ENCODE measurements at places on chromosomes 5 and 9.
A peak's percentile ranks its signal among the peaks of the same experiment; 100 is the strongest.

DNA sequence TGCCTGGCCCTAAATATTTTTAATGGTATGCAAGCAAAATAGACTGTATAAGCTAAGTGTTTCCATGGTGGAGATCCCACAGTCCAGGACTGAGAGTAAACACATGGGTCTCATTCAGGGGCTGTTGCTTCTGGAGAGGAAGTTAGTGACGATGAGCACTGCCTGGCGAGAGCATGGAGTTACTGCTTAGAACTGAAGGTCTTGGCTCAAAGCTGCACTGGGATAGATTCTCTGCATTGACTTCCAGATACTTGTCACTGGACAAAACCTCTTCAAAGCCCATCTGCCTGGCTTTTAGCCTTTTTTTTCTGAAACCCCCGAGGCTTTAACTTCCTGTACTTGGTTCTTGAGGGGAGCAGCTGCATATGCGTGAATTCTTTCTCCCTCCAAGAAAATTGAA lies 39.2 kb downstream of the GPR107 start:
- no peak for DNase-seq

- no peak for DNase-seq
These were observed 507.9 kb upstream of the DAP start for GRCh38 chr5:11268891-11269290.

DNA sequence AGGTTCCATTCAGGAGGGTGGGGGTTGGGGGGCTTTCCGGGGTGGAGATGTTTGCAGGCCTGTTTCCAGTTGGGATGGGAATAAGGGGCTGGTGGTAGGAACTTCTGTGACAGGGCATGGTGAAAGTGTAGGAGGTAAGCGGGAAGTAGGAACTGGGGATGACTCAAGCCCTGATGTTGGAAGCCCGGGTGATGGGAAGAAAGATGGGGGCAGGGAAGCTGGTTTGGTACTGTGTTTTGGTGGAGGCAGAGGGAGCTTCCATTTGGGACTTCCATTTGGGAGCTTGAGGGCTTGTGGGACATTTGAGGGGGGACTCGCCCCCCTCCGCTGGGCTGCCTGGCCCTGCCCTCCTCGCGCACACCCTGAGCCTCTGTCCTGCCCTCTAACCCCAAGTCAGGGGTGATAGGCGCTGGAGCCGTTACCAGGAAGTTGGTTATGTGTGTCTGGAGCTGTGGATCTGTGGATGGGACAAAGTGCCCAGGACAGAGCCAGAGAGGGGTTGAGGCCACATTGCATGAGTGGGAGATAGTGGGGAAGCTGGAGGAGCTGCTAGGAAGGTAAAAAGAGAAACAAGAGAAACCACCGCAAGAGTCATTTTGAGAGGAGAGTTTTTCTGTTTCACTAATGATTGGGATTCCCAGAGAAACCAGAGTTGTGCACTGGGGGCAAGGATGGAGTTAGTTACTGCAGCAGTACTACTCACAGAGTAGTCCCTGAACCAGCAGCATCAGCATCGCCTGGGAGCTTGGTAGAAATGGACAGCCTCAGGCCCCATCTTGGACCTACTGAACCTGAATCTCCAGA lies 6.6 kb downstream of the RGS14 start:
- no peak for DNase-seq

- DNase-seq: no peak
These were observed 305.3 kb downstream of the PRR16 start for GRCh38 chr5:120769312-120769872.

GRCh38 chr9:99393993-99394392 lies 171.9 kb downstream of the SEC61B start:
- no peak for DNase-seq

DNA sequence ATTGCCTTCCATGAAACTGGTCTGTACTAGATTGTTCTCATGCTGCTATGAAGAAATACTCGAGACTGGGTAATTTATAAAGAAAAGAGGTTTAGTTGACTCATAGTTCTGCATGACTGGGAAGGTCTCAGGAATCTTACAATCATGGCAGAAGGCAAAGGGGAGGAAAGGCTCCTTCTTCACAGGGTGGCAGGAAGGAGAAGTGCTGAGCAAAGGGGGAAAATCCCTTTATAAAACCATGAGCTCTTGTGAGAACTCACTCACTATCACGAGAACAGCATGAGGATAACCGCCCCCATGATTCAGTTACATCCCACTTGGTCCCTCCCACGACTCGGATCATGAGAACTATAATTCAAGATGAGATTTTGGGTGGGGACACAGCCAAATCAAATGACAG lies 163.2 kb downstream of the RFK start:
- DNase-seq: no peak

DNA sequence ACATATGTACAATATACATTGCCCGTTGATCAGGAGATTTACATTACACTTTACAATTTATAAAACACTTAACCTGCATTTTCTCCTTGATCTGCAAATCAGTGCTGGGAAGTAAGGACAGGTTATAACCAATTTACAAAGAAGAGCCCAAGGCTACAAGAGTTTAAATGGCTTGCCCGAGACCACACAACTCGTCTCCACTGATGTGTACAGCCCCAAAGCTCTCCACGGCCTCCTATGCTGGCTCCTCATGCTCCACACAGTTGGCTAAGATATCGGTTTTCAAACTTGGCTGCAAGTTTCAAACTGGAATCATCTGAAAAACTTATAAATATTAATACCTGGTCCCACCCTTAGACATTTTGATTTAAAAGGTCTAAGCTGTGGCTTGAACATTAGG lies 10.3 kb downstream of the ACTL7B start:
- no peak for DNase-seq

GRCh38 chr5:33539212-33539611 lies 98.4 kb downstream of the TARS1 start:
- no peak for DNase-seq

- DNase-seq: no peak
These were observed 404.8 kb upstream of the SLC30A5 start for GRCh38 chr5:68689010-68689409.

- DNase-seq: no peak
These were observed 309.8 kb downstream of the TAF11L14 start for GRCh38 chr5:17944046-17944445.

GRCh38 chr9:117927354-117927753 lies 223.2 kb downstream of the TLR4 start:
- DNase-seq: no peak

GRCh38 chr9:113456235-113456634 lies 7.3 kb upstream of the RGS3 start:
- DNase-seq: no peak

DNA sequence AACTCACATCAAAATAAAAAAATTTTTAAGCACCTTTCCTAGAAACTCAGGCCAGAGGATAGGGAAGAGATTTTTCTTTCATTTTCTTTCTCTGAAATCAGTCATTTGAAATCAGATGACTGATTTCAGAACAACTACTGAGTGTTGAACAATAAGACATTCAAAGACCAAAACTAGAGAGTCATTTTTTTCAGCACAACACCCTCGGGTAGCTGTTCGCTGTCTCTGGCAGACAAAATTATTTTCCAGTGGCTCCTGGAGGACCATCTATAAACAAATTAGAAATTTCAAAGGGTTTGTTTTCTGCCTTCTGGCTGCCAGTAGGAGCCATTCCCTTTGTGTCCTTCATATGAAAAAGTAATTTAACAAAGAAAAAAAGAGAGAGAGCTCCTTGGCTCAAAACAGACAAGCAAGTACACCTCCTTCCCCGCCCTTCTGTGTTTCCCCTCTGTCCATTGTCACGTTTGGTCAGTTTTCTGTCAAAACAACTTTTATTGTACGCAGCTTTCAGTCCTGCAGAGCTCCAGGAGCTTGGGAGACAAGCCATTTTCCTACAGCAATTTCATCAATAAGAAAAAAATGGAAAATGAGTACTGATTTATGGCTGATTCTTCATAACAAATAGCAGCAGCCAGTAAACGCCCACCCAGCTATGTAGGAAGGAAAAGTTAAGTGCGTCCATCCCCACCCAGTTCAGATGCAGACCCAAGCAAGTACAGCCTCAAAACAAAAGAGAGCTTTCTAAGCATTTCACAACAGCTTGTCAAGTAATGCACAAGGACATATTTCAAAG lies 405.2 kb downstream of the ZNF608 start:
- DNase-seq: no peak

- DNase-seq: no peak
These were observed 135.9 kb upstream of the OTULINL start for GRCh38 chr5:14445576-14446290.

GRCh38 chr5:42557689-42558088 lies 134.4 kb downstream of the GHR start:
- DNase-seq: no peak

DNA sequence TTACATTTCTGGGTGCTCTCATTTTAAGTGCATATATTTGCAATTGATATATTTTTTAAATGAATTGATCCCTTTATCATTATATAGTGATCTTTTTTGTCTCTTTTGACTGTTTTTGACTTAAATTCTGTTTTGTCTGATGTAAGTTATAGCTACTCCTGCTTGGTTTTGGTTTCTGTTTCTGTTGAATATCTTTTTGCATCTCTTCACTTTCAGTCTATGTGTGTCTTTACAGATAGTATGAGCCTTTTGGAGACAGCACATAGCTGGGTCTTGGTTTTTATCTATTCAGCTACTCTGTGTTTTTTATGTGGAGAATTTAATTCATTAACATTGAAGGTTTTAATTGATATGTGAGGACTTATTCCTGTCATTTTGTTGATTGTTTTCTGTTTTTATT lies 311.3 kb downstream of the SPATA31D1 start:
- no peak for DNase-seq

DNA sequence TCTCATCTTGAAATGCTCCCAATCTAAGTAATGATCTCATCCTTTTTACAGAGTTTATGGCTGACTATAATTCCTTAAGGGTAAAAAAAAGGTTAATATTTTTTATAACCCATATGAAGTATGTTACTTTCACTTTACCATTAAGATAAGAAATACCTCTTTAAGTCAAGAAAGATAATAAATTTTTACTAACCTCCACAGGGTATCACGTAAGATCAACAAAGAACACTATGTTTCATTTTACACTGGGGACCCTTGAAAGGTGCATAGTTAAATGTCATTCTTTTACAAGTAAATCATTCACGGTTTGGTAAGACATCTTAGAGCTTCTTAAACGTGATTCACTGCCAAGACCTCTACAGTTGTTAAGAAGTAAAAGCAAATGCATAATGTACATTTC lies 472.7 kb upstream of the CDH9 start:
- DNase-seq: no peak

GRCh38 chr9:99051406-99051805 lies 53.5 kb upstream of the TGFBR1 start:
- no peak for DNase-seq

DNA sequence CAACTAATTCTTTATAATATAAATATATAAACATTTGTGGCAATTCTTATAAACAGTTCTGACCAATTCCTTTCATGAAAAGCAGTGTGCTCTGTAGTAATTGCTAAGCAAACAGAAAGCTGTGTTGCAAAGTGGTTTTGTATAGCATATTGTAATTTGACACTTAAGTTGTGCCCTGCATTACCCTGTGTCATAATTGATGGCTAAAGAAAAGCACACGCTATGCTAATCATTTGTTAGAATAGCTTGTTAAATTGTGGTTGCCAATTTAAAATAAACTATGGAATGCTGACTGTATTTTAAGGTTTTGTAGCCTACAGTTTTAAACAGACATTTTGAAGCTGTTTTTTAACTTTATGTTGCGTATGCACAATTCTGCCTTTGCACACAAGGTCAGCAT lies 140.0 kb downstream of the PBX3 start:
- DNase-seq: no peak

DNA sequence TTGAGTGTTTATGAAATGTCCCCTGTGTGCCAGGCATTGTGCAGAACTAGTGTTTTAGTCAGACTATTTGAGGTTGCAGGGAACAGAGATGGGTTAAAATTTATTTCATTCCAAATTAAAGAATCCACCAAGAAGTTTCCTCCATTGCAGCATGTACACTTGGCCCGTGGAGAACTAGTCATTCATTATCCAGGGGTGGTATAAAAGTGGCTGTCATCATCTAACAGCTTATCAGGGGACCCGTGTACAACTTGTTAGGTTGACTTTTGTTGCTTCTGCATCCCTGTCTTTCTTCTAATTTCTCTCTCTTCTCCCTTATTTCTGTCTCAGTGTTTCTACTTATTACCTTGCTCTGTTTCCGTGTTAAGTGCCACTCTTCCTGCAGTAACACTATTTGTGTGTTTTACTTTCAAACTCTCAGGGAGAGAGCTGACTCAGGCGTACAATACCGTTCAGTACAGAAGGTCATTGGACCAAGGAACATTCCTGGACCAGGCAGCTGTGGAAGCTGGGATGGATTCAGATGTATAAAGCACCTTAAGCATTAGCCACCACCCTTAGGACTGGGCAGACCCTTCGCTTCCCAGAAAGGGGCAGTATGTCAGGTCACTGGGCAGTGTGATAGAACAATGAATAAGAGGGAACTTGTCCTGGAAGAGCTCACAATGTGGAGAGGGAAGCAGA lies 36.1 kb downstream of the MAP3K1 start:
- no peak for DNase-seq

DNA sequence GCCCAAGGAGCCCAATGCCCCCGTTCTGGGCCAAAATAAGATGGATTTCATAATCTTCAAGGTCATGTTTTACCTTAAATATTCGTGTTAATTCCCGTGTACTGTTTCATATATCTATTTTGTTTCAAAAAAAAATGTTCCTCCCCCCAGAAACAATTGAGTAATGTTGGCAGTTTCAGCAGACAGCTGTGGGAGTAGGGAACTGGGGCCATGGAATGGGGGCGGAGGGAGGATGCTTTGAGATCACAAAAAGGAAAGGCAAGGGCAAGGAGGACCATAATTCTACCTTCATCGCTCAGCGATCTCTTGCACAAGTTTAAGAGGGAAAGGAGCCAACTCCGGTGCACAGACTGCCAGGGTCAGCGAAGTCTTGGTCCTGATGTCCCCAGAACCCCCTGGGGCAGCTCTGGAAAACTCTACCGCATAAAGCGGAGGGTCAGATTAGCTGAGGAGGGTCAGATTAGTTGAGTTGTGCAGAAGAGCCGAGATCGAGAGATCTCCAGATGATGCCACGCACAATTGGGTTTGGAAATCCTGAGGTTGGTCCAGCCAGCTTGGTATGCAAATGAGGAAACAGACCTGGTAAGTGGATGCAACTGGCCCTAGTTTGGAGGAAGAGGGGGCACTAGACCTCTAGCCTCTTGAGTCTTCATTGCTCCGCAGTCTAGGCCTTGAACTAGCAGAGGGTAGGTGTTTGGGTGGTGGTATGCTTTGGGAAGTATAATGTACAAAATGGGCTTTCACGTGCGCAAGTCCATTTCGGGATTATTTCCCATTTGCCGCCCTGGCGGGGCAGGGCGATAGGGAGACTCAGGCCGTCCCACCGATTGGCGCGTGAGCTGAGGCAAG lies 24.0 kb downstream of the CDKN2A start:
- DNase-seq: no peak

- peak; percentile 41 for DNase-seq
These were observed 100.2 kb downstream of the PIK3R1 start for GRCh38 chr5:68315679-68316271.

GRCh38 chr5:141715346-141715905 lies 33.4 kb upstream of the ARAP3 start:
- DNase-seq: no peak

Measured in activated CD4-positive, alpha-beta T cell treated with anti-CD3 and anti-CD28 coated beads, Interleukin-2, amount 50 U/mL, for 48 hours (primary cell).